ENCODE measurements at places on chromosomes 12 and 14. TPM values are rescaled to one million over a fixed set of nuclear protein-coding genes. Genes with fewer than 3 reads are reported as not detected.

DNA sequence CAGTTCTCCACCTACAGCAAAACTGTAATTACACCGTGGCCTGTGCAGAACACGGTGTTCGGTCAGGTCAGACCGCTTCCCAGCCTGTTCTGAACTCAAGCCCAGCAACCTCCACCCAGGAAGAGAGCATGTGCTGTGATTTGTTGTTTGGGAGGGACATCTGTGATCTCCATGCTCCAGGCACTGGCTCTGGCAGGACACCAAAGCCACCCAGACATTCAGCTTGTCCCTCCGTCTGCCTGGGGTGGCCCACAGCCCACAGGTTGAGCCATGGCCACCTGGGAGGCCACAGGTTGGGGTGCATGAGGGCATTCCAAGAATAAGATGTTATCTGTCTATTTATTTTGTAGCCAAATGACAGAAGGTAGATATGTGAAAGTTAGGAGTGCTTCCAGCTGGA lies 1091.1 kb downstream of the VRK1 start:
- H3K4me3 ChIP-seq = no peak overlapping the region
- no peaks in the 10 kb centered on the region for H3K27me3 ChIP-seq
- no peak overlapping the region for H3K27ac ChIP-seq
- H3K36me3 ChIP-seq = peaks cover 2% of the 10 kb centered on the region
- no peak for DNase-seq

GRCh38 chr12:130970165-130970907 lies 16.6 kb downstream of the ADGRD1 start:
- H3K36me3 ChIP-seq = no peaks in the 10 kb centered on the region
- H3K27me3 ChIP-seq = peaks cover 48% of the 10 kb centered on the region
- H3K4me1 ChIP-seq = peaks cover 3% of the 10 kb centered on the region
- no peak overlapping the region for H3K27ac ChIP-seq
- H3K4me3 ChIP-seq = no peak overlapping the region

GRCh38 chr12:25124493-25124892 lies 70.5 kb downstream of the DNAI7 start:
- peaks cover 2% of the 10 kb centered on the region for H3K4me1 ChIP-seq
- no peak overlapping the region for H3K4me3 ChIP-seq
- DNase-seq = no peak
- peaks cover 8% of the 10 kb centered on the region for H3K27me3 ChIP-seq

GRCh38 chr12:76546889-76547288 lies 12.7 kb downstream of the OSBPL8 start:
- H3K4me3 ChIP-seq = no peak overlapping the region
- H3K27me3 ChIP-seq = no peaks in the 10 kb centered on the region
- H3K27ac ChIP-seq = peak overlapping the region; percentile 84
- no peak for DNase-seq

- peaks cover 2% of the 10 kb centered on the region for H3K36me3 ChIP-seq
- no peaks in the 10 kb centered on the region for H3K27me3 ChIP-seq
- DNase-seq = no peak
- H3K27ac ChIP-seq = no peak overlapping the region
- no peak overlapping the region for H3K4me3 ChIP-seq
Observed at GRCh38 chr12:24854908-24855307, 94.0 kb downstream of the BCAT1 start.

DNA sequence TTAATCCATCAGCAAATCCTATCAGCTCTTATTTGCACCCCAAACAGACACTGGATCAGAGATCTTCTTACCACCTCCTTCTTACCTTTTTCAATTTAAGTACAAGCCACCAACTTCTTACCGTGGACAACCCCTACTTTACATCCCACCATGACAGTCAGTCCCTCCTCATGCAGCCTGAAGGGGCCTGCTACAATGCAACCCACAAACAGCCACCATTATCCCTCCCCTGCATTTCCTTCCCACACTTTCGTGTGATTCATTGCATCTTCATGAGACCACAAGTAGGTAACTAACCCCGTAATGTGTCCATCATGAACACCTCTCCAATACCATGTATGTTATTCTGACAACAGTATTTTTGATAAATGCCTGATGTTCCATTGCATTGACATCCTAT lies 108.6 kb downstream of the BCL11B start:
- no peak overlapping the region for H3K27ac ChIP-seq
- no peaks in the 10 kb centered on the region for H3K27me3 ChIP-seq
- no peak overlapping the region for H3K4me3 ChIP-seq
- DNase-seq = no peak
- peaks cover 7% of the 10 kb centered on the region for H3K4me1 ChIP-seq
- H3K36me3 ChIP-seq = peaks cover 2% of the 10 kb centered on the region

- no peaks in the 10 kb centered on the region for H3K27me3 ChIP-seq
- no peak overlapping the region for H3K4me3 ChIP-seq
- no peak for DNase-seq
Observed at GRCh38 chr12:122051231-122051876, 27.2 kb upstream of the MLXIP start.

DNA sequence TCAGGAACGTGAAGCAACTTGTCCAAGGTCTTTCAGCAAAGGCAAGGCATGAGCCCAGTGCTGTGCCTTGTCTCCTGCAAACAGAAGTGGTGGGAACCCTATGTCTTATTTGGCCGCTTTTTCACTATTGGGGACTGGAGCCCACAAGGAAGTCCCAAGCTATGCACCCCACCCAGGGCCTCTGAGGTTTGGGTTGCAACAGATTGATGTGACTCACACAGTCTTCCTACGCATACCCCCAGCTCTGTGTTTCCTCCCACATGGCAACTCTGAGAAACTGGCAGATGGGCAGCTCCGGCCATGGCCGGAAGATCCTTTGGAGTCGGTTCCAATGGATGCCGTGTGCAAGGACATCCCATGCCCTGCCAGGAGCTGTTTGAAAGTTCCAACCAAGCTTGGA lies 28.3 kb upstream of the CMKLR1 start:
- no peak overlapping the region for H3K4me3 ChIP-seq
- H3K36me3 ChIP-seq = peaks cover 2% of the 10 kb centered on the region
- no peak overlapping the region for H3K27ac ChIP-seq
- no peaks in the 10 kb centered on the region for H3K4me1 ChIP-seq
- H3K27me3 ChIP-seq = peaks cover 11% of the 10 kb centered on the region

- peaks cover 43% of the 10 kb centered on the region for H3K4me1 ChIP-seq
- peaks cover 7% of the 10 kb centered on the region for H3K36me3 ChIP-seq
- H3K4me3 ChIP-seq = peak overlapping the region; percentile 96
- no peaks in the 10 kb centered on the region for H3K27me3 ChIP-seq
- DNase-seq = no peak
Observed at GRCh38 chr12:74538491-74539258, 1.0 kb downstream of the ATXN7L3B start.

DNA sequence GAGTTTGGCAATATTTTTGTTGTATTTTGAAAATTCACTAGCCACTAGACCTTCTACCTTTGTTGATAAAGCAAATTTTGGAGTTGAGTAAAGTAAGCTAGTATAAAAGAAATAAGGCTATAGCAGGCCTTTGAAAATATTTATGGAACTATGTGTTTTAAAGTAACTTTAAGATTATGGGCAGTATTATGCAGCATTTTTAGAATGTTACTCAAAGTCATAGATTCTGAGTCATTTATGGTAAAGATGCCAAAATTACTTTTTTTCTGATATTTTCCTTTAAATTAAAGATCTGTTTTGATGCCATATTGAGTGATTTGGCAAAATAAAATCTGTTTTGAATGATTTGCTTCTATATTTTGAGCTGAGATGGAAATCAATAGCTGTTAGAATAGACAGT lies 57.2 kb downstream of the SYNE2 start:
- H3K4me1 ChIP-seq = peaks cover 43% of the 10 kb centered on the region
- no peak overlapping the region for H3K27ac ChIP-seq
- no peak overlapping the region for H3K4me3 ChIP-seq
- H3K36me3 ChIP-seq = peaks cover 13% of the 10 kb centered on the region
- no peaks in the 10 kb centered on the region for H3K27me3 ChIP-seq
- DNase-seq = no peak

GRCh38 chr12:132477703-132478432 lies 12.1 kb upstream of the FBRSL1 start:
- peaks cover 18% of the 10 kb centered on the region for H3K4me1 ChIP-seq
- H3K27ac ChIP-seq = peak overlapping the region; percentile 57
- peaks cover 11% of the 10 kb centered on the region for H3K27me3 ChIP-seq
- DNase-seq = no peak

DNA sequence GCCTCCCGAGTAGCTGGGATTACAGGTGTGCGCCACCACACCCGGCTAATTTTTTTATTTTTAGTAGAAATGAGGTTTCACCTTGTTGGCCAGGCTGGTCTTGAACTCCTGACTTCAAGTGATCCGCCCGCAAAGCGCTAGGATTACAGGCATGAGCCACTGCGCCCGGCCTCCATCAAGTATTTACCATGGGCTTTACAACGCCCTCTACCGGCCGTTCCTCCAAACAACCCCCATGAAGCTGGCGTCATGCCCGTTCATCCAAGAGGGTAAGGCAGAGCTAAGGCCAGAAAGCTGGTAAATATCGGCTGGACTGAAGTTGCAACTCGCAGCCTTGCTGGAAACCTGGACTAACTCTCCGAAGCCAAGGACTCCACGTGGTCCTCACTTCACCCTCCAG lies 41.6 kb downstream of the RNF34 start:
- no peaks in the 10 kb centered on the region for H3K27me3 ChIP-seq
- no peak for DNase-seq
- H3K4me3 ChIP-seq = peak overlapping the region; percentile 12

DNA sequence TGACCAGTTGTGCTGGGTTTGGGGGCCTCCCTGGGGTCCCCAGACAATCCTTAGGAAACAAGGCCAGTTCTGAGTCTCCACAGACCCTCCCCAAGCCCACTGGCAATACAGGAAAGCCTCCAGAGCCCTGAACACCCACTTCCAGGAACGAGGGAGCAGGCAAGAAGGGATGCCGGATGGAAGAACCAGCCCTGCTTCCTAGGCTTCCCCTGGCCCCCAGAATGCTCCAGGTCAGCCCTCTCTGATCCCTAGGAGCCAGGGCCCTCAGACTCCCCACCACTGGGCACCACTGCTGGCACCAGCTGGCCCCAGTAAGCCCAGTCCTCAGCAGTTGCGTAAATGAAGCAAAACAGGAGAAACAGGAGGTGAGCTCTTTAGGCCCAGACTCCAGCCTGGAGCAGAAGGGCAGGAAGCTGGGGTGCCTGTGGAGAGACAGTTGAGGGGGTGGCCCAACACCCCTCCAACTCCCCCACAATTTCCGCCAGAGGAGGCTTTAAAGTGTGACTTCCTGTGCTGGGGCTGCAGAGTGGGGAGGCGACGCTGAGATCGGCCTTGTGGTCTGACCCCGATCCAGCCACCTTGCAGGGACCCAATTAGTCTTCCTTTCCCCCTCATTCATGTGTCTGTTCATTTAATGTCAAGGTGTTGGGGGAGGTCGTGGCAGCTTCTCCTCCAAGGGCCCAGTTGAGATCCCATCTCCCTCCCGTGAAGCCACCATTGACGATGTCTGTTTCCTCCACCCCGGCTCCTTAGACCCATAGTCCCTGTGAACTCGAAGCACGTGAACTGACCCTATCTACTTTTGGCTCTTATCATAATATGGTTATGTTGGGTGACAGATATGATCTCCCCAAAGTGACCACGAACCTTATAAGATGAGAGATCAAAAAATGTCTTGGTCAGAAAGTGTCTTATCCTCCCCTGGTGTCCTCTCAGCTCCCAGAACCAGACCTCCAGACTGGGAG lies 4.7 kb downstream of the TNFRSF1A start:
- no peak overlapping the region for H3K27ac ChIP-seq
- no peaks in the 10 kb centered on the region for H3K27me3 ChIP-seq
- H3K4me1 ChIP-seq = peaks cover 37% of the 10 kb centered on the region
- peaks cover 10% of the 10 kb centered on the region for H3K36me3 ChIP-seq
- H3K4me3 ChIP-seq = no peak overlapping the region

DNA sequence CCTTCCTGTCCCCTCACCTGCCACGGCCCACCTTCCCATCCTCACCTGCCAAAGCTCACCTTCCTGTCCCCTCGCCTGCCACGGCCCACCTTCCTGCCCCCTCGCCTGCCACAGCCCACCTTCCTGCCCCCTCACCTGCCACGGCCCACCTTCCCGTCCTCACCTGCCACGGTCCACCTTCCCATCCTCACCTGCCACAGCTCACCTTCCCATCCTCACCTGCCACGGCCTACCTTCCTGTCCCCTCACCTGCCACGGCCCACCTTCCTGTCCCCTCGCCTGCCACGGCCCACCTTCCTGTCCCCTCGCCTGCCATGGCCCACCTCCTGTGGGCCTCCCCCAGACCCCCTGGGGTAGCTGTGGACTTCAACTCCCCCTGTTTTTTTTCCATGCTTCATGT lies 48.8 kb upstream of the GPR68 start:
- H3K4me1 ChIP-seq = peaks cover 12% of the 10 kb centered on the region
- H3K4me3 ChIP-seq = peak overlapping the region; percentile 21
- peak overlapping the region; percentile 91 for H3K27ac ChIP-seq
- peaks cover 8% of the 10 kb centered on the region for H3K36me3 ChIP-seq

DNA sequence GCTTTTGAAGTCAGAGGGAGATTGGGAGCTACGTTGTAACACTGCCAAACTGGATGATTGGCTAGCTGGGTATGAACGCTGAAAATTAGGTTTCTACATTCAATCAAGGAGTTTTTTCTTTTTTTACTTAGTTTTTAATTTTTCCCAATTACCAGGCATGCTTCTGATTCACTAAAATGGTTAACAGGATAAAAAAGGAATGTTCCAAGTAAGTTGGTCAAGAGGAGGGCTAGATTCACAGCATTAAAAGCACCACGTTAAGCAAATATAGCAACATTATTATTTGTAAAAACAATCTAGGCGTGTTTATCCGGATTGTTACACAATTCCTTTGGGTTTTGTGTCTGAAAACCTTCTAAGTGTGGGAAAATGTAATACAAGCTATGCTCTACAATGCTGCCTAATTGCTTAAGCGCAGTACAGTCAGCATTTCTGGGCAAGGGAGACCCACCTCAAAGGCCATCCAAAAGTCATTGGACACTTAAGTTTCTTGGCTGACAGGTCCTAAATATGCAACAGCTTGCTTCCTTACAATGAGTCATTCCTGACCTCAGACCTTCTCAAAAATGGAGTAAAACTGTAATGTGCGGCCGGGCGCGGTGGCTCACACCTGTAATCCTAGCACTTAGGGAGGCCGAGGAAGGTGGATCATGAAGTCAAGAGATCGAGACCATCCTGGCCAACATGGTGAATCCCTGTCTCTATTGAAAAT lies 1.2 kb downstream of the RPLP0 start:
- peak overlapping the region; percentile 99 for H3K27ac ChIP-seq
- no peak for DNase-seq
- H3K4me1 ChIP-seq = peaks cover 19% of the 10 kb centered on the region
- H3K4me3 ChIP-seq = peak overlapping the region; percentile 95
- no peaks in the 10 kb centered on the region for H3K27me3 ChIP-seq

- DNase-seq = no peak
- H3K27ac ChIP-seq = no peak overlapping the region
- H3K4me1 ChIP-seq = no peaks in the 10 kb centered on the region
- H3K36me3 ChIP-seq = no peaks in the 10 kb centered on the region
- no peak overlapping the region for H3K4me3 ChIP-seq
- no peaks in the 10 kb centered on the region for H3K27me3 ChIP-seq
Observed at GRCh38 chr12:91763654-91764370, 381.8 kb downstream of the BTG1 start.

Gene LYSET
- total RNA-seq = 6.3 TPM

Gene LIN7A
- total RNA-seq = 0.21 TPM

Gene DDX55
- 26.0 TPM for total RNA-seq

Gene RHEBL1
- total RNA-seq = 7.9 TPM

Gene CD163
- total RNA-seq = 2.9 TPM

Gene NANOG
- total RNA-seq = not detected

Gene BATF
- 21.3 TPM for total RNA-seq

Gene RERGL
- total RNA-seq = not detected

Gene KRT72
- 1.6 TPM for total RNA-seq

Data from T-helper 17 cell (primary cell).